ENCODE measurements at places on chromosomes 5 and 9.

DNA sequence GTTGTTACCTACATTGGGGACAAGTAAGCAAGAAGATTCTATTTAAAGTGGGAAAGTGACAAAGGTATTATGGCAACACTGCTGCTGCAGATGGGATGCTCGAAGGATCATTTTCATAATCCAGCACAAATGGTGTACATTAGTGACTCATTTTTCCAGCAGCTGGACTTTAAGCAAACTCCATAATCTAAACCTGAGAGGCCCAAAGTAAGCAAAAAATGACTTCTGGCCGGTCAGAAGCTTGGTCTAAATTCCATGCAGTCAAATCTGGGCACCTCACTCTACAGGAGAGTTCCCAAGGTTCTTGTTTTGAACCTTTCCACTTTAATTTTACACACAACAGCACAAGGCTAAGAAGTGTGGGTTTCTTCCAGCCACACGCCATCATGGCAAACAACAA lies 43.6 kb upstream of the TRAF1 start:
- DNase-seq: no peak

GRCh38 chr5:6753851-6754250 lies 40.6 kb downstream of the TENT4A start:
- no peak for DNase-seq

GRCh38 chr9:84349671-84350070 lies 9.1 kb upstream of the SLC28A3 start:
- DNase-seq: no peak

DNA sequence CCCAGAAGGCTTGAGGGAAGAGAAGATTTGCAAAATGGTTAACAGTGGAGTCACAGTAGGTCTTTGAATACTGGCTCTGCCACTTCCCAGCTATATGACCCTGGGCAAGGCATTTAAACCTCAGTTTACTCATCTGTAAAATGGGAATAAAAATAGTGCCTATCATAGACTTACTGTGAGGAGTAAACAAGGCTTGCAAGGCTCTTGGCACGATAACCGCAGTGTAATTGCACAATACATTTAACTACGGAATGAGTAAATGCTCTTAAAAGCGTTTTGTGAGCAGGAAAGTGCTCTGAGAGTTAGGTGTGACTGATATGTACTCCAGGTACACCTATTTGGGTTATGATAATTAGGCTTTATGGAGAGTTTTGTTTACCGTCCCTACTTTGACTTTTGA lies 8.4 kb downstream of the SLC36A3 start:
- DNase-seq: no peak
